ENCODE measurements at places on chromosomes 1 and 21. TPM values are rescaled to one million over a fixed set of nuclear protein-coding genes. Genes with fewer than 3 reads are reported as not detected.

DNA sequence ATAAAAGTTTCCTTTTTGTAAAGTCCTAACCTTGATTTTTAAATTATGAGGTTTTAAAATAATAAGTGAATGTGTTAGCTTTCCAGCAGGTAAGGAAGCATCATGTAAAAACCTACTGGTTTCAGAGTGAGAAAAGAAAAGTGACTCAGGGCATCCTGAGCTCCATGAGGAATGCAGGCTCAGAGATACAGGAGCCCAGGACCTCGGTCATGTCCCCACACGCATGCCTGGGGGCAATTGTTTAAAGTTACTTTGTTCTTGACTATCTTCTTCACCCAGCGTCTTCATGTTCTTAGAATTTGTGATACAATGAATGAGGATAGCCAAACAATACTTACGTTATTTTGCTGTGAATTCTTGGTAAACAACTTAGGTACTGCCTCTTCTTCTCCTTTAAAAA is 117.4 kb upstream of the PLPPR5 start:
- H3K4me3 ChIP-seq: no peak overlapping the region
- H3K4me1 ChIP-seq: no peaks in the 10 kb centered on the region
- H3K27ac ChIP-seq: no peak overlapping the region
- DNase-seq: no peak
- H3K36me3 ChIP-seq: no peaks in the 10 kb centered on the region
- no peaks in the 10 kb centered on the region for H3K27me3 ChIP-seq

DNA sequence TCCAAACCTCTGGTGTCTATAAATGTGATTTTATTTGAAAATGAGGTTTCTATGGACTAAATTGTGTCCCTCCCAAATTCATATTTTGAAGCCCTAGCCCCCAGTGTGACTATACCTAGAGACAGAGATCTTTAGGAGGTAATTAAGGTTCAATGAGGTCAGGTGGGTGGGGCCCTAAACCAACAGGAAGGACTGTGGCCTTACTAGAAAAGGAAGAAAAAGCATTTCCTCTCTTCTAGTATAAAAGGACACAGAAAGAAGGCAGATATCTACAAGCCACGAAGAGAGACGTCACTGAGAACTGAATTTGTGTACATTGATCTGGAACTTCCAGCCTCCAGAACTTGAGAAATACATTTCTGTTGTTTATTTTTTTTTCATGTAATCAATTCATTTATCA is 123.1 kb upstream of the RUNX1 start:
- H3K36me3 ChIP-seq: no peaks in the 10 kb centered on the region
- H3K27ac ChIP-seq: no peak overlapping the region
- H3K4me3 ChIP-seq: no peak overlapping the region

DNA sequence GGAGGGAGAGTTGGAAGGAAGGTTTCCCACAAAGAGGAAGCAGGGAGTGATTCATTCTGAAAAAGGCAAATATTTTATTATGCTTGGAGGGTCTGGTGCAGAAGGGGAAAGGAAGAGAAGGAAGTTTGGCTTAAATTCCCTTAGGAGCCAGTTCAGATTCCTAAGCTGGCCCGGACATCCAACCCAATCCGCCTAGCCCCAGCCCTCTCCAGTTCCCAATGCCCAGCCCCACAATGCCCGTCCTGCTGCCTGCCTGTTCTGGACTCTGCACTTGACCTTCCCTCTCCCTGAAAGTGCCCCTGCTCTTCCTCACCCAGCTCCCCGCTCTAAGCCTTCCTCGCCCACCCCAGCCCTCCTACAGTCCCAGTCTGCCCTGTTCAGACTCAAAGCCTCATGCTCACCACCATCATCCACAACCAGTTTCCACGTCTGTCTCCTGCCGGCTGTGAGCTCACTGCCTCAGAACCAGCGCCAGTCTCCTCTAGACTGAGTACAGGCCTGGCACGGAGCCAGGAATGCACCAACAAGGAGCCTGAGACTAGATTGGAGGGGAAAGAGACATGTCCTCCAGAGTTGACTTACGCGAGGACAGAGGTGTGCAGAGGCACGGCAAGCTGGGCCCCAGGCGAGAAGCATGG is 18.9 kb downstream of the CAPN2 start:
- DNase-seq: no peak
- no peak overlapping the region for H3K4me3 ChIP-seq
- H3K36me3 ChIP-seq: peaks cover 23% of the 10 kb centered on the region
- no peaks in the 10 kb centered on the region for H3K27me3 ChIP-seq
- peaks cover 11% of the 10 kb centered on the region for H3K4me1 ChIP-seq

MYBPH gene
- not detected for total RNA-seq

SOD1 gene
- 234 TPM for total RNA-seq

TNFRSF9 gene
- total RNA-seq: not detected
